ENCODE measurements at places on chromosomes 6 and 20.

DNA sequence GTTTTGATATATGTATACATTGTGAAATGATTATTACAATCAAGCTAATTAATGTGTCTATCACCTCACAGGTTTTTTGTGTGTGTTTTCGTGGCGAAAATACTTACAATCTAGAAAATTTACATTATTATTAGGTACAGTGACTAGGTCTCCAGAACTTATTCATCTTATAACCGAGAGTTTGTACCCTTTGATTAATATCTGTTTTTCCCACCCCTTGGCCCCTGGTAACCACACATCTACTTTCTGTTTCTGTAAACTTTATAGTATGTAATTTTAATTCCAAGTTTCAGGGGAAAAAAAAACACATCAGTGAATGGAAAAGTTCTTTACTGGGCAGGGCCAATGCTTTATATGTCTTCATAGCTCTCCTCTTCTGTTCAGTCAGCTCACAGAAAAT, 131.4 kb downstream of the LMBRD1 start:
- DNase-seq: no peak

- no peak for DNase-seq
Measured at GRCh38 chr6:85498596-85499258, 48.8 kb downstream of the NT5E start.

GRCh38 chr20:40280616-40281015, 408.4 kb downstream of the MAFB start:
- no peak for DNase-seq

- DNase-seq: no peak
Measured at GRCh38 chr6:156557251-156557910, 219.8 kb upstream of the ARID1B start.

- no peak for DNase-seq
Measured at GRCh38 chr6:152055517-152055916, 248.0 kb downstream of the ESR1 start.

DNA sequence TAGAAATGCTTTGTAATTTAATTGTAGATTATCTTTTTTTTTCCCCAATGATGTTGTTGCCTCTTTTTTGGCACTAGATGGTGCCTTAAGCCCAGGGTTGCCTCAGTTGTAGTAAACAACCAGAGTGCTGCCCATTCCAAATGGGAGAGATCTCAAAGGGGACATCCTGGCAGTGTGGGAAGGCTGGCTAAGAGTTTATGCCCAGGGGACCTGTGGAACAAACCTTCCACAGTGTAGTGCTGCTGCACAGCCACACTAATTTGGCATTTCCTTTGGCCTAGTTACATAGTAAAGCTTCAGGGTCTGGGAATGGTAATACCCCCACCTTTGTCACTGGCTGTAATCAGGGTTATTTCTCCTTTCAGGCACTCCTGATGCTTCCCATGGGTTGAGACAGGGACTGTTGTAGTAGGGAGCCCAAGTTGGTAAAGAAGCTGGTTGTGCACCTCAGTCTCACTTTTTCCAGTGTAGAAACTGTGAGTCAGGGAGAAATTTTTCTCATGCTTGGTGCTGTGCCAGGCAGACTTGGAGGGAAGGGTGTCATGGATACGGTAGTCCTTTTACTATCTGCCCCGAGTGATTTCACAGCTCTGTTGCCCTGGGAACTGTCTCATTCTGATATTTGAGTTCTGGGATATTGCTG, 177.8 kb upstream of the ECI2 start:
- DNase-seq: no peak
